ENCODE measurements at places on chromosomes 3 and 15.

GRCh38 chr3:195794708-195795107 lies 17.0 kb downstream of the MUC4 start:
- DNase-seq, result no peak

GRCh38 chr3:16189201-16189600 lies 14.7 kb downstream of the GALNT15 start:
- no peak for DNase-seq

DNA sequence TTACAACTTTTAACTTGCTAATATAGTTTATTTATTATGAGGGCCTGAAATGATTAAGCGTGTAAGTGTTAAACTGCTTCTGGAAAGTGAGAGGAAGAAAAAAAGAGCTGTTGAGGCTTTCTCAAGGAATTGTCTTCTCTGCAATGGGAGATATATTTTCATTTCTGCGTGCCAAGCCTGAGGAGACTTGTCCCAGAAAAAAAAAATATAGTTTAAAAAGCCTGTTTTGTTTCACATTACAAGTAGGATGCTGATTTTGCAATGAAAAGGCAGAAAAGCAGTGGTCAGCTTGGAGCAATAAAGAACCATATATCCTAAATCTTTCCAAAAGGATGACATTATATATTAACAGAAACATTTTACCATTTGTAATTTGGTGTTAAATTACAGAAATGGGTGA lies 115.5 kb downstream of the GMNC start:
- no peak for DNase-seq

- DNase-seq, result no peak
Observed at GRCh38 chr15:94375997-94376396, 144.6 kb downstream of the MCTP2 start.

DNA sequence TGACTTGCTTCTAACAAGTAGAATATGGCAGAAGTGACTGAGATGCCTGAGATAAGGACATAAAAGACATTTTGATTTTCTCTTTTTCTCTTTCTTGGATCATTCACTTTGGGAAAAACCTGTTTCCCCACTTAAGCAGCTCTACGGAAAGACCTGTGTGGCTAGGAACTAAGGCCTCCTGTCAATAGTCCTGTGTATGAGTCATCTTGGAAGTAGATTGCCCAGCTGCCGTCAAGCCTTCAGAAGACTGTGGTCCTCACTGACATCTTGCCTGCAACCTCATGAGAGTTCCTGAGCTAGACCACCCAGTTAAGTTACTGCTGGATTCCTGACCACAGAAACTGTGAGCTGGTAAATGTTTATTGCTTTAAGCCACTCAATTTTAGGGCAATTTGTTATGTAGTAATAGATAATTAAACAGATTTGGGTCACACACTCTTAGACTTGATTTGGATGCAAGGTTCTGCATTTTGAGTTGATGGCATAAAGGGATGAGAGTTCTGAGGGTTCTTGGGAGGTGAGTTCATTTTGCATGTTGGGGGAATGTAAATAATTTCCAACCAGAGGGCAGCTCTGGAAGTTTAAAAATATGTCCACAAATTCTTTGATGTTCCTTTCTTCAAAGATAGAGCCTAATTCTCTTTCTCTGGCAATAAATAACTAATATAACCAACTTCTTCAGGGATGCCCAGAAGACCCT lies 229.2 kb downstream of the SQOR start:
- no peak for DNase-seq

DNA sequence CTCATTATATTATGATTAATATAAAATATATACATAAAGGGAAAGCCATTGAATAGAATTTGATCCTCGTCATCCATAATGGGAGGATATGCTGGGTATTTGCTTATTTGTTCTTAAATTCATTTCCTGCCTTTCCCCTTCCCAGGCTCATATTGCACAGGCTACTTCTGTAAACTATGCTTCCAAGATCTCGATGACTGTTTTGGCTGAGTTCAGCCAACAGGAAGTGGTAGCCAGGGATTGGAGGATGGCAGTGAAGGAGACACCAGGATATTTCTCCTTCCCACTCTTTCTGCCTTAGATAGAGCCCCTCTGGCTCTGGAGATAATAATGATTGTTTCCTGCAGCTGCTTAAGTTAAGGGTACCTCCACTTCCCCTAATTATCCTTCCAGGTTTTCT lies 44.3 kb upstream of the DYNC1LI1 start:
- DNase-seq, result no peak

- DNase-seq, result no peak
Observed at GRCh38 chr3:37221407-37221806, 47.0 kb upstream of the LRRFIP2 start.

DNA sequence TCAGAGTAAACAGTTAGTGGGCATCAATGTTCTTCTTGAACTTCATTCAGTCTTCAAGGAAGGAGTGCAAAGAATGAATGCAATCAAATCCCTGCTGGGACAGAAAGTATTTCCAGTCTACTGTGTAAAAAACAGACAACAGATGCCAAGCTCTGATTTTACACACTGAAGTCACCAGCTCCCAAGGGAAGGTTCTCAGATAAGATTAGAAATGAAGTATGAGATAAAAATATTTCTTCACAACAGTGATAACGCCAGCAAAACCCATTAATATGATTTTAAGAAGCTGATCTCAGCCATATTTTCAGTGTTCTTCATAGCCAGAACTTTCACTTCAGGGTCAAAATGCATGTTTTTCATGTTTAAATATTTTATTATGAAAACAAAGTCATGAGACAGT lies 265.6 kb downstream of the CTNNB1 start:
- no peak for DNase-seq

- no peak for DNase-seq
Observed at GRCh38 chr3:110925798-110926197, 145.8 kb upstream of the NECTIN3 start.

DNA sequence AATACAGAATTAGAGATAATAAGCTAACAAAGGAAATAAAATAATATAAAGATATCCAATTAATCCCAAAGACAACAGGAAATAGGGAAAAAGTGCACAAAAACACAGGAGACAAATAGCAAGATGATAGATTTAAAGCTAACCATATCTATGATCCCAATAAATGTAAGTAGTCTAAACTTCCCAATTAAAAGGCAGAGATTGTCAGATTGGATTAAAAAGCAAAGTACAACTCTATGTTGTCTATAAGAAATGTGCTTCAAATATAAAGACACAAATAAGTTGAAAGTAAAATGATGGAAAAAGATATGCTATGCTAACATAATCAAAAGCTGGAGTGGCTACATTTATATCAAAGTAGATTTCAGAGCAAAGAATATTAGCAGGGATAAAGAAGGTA lies 133.1 kb upstream of the ATP2B2 start:
- no peak for DNase-seq

GRCh38 chr15:67303490-67304363 lies 49.1 kb downstream of the IQCH start:
- DNase-seq, result peak; percentile 22

DNA sequence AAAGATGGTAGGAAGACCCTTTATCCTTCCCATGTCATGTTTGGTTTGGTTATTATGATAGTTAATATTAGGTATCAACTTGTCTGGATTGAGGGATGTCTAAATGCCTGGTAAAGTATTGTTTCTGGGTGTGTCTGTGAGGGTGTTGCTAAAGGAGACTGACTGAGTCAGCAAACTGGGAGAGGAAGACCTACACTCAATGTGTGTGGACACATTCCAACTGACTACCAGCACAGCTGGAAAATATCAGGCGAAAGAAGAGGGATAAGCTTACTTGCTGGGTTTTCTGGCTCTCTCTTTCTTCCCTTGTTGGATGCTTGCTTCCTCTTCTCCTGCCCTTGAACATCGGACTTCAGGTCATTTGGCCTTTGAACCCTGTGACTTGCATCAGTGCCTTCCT lies 1227.6 kb upstream of the EPHA6 start:
- DNase-seq, result no peak
